ENCODE measurements at places on chromosomes 7 and 10.

DNA sequence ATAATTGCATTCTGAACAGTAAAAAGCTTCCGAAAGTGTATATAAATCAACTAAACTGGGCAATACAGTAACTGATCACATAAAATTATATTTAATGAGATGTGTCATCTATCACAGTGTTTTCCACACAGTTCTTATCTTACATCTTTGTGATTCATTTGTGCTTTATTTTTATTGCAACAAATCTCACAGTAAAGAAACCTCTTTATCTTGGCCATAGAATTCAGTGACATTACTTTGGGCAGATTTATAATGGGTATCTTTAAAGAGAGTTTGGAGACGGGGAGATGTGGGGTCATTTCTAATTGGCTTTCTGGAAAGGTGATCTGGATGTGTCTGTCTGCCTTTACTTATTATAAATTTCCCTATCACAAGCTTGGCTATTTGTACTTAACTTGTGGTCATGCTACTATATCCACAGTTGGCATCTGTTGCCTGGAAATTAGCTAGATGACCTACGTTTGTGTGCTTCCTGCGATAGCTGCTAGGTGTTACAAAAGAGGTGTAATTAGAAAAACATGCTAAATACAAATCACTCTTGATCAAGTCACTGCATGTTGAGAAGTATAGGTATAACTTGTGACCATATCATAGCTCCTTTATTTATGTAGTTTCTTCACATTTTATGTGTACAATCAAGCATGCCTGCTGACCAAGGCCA, 123.8 kb downstream of the ARID5B start:
- no peak for DNase-seq

DNA sequence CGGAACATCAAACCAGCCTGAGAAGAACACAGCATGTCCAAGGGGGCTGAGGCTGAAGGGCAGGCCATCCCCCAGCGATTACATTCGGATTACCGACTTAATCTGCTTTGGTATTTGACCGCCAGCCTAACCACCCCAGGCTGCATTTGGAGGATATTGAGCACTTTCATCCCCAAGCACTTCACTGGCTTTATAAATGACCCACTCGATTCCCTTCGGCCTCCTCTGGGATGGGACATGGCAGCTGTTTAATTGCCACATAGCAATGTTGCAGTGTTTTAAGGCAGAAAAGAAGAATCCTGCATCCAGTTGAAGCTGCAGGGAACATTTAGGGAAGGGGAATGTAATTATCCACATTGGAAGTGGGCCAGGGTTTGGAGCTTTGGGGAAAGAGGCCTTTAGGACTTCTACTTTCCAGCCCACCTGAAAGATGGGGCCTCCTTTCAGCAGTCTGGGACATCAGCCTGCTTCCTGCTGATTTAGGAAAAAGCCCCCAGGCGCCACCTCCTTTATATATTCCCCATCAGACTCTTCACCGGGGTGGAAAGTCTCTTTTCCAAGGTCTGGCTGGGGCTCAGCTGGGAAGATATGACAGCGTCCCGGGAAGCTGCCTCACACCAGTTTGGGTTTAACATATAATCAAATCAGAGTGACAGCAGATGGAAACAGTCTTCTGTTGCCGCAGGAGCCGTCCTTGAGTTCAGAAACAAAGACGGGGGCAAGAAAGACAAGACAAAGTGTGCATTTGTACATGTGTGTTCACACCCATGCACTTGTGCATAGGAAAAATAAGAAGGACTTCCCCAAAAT, 9.2 kb downstream of the DPCD start:
- DNase-seq, result no peak

- DNase-seq, result no peak
These were observed 44.0 kb downstream of the CREB3L2 start for GRCh38 chr7:137957887-137958286.

DNA sequence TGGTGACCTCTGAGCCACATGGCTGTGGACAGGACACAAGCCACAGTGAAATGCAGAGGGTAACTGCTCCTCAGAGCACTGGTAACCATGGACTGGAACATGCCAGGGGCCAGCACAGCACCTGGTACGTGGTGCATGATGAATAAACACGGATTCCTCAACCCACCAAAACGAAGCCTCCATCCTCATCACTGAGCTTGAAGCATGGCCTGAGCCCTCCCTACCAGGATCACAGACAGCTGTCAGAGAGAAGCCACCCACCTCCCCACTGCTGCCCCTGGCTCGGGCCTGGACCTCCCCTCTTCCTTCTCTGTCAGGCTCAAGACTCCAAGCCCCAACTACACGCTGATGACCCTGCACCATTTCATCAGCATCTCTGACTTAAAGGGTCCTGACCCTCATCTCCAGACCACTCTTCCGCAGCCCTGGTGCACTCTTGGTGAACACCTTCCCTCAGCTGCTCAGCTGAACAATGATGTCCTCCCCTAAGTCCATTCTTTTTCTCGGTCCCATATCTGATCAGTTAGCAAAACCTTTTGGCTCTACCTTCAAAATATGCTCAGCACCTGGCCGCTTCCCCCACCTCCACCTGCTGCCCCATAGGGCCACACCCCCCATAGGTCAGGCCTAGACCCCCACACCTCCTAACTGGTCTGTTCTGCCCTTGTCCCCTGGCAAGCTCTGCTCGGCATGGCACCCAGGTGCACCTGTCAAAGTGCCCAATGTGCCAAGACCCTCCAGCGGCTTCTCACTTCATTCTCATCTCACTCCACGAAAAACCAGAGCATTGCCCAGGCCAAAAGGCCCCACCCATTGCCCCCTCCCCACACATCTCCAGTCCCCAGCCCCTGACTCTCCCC, 141.1 kb downstream of the MAPK8 start:
- no peak for DNase-seq

GRCh38 chr7:22948770-22949169, 65.2 kb downstream of the HYCC1 start:
- no peak for DNase-seq

DNA sequence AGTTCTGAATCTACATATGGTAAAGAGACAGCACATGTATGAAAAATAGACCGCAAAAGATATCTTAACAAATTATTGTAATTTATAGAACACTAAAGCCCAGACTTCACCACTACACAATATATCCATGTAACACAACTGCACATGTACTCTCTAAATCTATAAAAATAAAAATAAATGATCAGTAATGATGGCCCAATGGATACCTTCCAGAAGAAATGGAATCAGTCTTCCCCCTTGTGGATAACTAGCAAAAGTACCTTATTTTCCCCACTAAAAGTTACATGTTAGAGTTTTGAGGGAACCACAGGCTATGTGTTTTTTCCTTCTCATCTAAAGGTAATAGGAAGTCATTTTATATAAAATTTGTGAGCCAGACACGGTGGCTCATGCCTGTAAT, 25.7 kb downstream of the C7orf25 start:
- no peak for DNase-seq

- DNase-seq, result no peak
These were observed 85.4 kb upstream of the VOPP1 start for GRCh38 chr7:55657654-55658053.

DNA sequence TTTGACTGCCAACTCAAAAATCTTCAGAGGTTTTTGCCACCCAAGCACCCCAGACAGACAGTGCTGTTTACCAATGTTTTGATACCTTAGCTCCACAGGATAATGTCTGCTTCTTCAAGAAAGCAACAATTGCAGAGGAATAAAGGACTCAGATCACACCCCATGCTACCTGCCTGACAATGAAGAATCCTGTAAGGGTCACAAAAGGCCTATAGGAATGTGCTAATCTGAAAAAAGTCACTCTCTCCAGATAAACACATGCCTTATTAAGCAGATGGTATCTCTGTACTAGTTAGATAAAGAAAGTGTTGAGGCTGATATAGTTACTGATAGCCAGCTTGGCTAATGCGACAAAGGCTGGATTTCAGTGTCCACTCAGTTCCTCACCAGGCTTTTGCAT, 1076.7 kb upstream of the SORCS1 start:
- no peak for DNase-seq

DNA sequence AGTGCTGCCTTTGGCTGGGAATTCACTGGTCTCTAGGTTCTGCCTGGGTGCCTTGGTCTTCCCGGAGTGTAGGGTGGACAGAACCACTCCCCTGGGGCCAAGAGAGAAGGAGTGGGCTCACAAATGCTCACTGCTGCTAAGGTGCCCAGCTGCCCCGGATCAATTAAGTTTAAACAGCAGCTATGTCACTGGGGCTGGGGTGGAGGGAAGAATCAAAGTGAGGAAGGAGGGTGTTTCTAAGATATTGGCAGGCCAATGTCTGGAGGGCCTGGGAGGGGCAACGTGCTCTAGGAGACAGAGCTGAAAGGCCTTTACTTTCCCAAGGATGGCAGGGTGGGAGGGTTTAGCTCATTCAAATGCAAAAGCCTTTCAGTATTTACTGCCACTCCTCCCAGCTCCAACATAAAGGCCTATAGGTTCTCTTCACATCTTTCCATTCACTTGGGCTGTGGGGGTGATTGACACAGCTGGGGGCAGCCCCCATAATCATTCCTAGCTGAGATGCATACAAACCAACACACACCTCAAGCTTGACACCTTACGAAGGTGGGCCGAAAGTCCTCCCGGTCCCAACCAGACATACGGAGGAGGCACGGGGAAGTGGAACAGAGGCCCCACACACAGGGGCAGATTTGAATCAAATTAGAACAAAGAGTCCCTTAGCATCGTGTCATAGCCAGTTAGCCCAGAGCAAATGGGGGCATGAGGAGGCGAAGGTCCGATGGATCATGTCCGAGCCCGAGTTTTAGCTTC, 108.0 kb upstream of the EFCAB10 start:
- no peak for DNase-seq

- DNase-seq, result no peak
These were observed 535.9 kb downstream of the TFEC start for GRCh38 chr7:115494529-115495147.

GRCh38 chr7:47570649-47571050, 11.3 kb downstream of the TNS3 start:
- no peak for DNase-seq

- no peak for DNase-seq
These were observed 48.8 kb downstream of the DNAJC1 start for GRCh38 chr10:21954690-21955089.

DNA sequence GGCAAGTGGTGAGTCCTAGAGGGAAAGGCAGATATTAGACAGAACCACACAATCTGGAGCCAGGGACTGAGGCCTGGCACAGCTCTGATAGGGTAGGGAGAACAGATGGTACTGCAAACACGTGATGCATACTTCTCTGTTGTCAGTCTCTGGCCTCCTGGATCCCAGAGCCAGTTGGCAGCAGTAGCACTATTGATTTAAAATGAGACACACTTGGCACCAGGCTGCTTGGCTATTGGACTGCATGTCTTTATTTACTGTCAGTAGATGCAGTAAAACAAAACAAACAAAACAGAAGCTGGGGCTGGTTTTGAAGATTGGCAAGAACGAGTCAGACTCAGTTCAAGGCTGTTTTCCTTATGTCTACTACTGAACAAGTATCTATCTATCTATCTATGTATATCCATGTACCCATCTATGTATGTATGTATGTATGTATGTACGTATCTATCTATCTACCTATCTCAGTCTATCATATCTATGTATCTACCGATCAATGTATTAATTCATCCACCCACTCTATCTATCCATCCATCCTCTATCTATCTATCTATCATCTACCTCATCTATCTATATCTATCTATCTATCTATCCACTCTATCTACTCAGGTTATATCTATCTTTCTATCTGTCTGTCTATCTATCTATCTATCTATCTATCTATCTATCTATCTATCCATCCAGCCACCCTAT, 23.4 kb upstream of the MGAM2 start:
- DNase-seq, result no peak

DNA sequence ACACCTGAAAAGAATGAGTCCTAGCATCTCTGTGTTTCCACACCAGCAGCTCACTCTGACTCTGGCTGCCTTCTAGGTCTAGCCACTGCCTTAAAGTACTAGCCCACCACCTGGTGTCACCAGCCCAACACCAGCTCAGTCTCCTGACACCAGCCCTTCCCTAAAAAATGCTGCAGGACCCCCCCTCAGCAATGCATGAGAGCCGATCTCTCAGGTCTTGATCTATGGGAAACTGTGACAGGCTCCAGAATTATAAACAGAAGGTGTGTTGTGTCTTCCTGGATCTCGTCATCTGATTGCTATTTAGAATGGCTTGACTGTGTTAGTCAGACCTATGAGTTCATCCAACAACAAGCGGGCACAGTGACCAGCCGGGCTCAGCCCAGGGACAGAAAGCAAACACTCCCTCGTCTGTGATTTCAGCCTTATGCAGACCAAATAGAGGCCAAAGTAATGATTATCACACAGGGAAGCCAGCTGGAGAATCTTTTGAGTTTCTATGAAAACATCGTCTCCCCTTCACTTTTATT, 66.6 kb downstream of the CUBN start:
- DNase-seq, result no peak

DNA sequence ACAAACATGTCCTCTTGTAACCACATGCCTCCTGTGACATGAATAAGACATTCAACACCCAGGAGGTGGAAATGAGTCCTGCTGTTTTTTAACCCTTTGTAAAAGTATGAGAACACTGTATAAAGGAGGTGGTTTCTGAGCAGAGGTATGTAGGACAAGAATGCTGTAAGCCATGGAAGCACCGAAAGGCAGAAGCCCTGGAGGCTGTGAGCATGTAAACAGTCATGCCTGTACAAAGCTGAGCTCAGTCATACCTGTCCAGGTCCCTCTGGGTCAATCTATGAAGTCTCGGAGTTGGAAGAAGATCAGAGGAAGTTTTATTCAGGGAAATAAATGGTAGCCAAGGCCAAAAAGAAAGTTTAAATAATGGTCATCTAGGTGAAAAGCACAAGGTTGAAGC, 34.7 kb upstream of the XPNPEP1 start:
- no peak for DNase-seq

- no peak for DNase-seq
These were observed 75.0 kb downstream of the CPVL start for GRCh38 chr7:29071203-29071874.

GRCh38 chr10:27328946-27329345, 88.3 kb upstream of the ACBD5 start:
- no peak for DNase-seq

- no peak for DNase-seq
These were observed 170.7 kb upstream of the PLPP4 start for GRCh38 chr10:120286280-120286679.

- no peak for DNase-seq
These were observed 12.6 kb downstream of the ALOX5 start for GRCh38 chr10:45386657-45387056.

- no peak for DNase-seq
These were observed 120.7 kb downstream of the PRKAG2 start for GRCh38 chr7:151756076-151756731.

GRCh38 chr10:102710609-102711008, 3.6 kb downstream of the ARL3 start:
- no peak for DNase-seq
